ENCODE measurements at places on chromosomes 6 and 20.

DNA sequence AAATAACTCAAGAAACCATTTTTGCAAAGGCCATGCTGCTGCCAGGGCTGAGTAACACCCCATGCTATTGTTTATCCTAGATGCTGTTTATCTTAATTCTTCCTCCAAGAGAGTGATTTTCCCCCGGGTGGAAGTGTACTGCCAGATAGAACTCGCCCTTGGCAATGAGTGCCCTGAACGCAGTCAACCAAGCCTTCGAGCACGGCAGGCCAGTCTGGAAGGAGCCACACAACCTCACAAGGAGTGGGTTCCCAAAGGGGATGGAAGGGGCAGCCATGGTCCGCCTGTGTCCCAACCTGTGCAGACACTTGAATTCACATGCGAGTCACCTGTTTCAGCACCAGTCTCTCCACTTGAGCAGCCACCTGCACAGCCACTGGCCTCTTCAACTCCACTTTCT lies 31.9 kb downstream of the PNPLA1 start:
- no peak for DNase-seq

DNA sequence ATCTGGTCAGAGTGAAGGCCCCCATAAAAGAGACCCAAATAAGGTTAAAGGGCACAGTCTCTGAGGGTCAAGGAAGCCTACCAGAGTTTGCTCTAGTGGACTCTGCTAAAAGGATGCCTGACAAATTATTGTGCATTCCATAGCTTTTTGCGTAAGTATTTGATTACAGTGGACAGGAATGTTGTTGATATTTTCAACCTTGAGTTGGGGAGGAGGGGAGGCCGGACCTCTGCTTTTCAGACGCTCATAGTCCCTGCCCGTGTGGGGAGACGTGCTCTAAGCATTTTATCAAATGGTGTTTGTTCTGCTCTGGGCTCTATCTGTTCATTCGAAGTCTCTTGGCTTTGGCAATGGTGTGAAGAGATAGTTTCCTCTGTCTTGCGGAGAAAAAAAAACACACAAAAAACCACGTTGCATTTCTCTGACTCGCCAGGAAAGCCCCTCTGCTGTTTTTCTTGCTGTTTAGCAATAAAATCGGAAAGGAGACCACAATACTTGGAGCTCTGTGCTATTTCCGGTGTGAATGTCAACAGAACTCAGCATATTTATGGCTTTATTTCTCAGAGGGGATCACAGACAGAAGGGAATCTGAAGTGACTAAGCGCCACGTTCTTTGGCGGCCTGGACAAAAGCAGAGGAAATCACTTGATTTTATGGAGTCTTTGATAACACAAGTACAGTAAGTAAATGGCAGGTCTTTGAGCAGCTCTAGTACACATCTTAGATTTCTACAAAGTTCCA lies 159.8 kb downstream of the ZFP64 start:
- DNase-seq: peak; percentile 53

DNA sequence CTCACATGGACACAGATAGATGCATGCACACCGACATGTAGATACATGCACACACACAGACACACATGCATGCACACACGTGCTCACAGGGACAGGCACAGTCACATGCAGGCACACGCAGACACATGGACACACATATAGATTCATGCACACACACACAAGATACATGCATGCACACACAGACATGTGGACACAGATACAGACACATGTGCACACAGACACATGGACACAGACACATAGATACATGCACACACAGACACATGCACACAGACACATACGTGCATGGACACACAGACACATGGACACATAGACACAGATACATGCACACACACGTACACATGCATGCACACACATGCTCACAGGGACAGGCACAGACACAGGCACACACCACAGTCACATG lies 19.8 kb downstream of the SYNDIG1 start:
- DNase-seq: no peak

DNA sequence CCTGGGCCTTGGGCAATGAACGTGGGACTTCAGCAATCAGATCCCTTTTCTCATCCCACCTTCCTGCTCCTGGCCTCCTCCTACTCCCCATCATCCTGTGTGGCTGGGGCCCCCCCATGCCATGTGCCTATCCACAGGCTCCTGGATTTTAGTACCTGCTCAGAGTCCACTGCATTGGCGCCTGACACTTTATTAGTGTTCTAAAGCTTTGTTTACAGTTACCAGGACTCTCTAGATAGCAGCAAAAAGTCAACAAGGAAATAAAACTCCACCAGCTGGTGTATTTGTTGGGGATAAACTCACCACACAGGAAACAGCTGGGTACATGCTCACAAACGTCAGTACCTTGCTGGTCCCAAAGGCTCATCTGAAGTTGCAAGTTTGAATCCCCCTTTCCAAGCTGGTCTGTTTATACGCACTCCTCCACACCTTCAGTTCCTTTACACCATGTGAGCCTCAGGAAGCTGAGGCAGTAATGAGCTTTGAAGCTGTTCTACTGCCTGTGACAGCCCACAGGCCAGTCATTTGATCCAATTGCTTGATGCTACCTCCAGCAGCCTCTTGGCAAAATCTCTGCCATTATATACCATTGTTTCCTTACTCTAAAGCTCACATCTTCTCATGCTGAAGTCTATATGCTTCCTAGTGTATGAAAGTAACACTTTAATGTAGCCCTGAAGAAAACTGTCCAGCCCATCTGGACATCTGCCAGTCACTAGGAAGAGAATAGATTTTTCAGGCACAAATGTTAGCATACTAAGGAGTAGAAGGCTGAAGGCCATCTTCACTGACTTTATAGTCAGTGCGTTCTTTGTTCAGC lies 76.6 kb downstream of the ANKEF1 start:
- DNase-seq: no peak

- no peak for DNase-seq
These were observed 126.0 kb downstream of the SCML4 start for GRCh38 chr6:107698146-107698545.

- no peak for DNase-seq
These were observed 305.9 kb downstream of the CLIC5 start for GRCh38 chr6:45709781-45710220.

DNA sequence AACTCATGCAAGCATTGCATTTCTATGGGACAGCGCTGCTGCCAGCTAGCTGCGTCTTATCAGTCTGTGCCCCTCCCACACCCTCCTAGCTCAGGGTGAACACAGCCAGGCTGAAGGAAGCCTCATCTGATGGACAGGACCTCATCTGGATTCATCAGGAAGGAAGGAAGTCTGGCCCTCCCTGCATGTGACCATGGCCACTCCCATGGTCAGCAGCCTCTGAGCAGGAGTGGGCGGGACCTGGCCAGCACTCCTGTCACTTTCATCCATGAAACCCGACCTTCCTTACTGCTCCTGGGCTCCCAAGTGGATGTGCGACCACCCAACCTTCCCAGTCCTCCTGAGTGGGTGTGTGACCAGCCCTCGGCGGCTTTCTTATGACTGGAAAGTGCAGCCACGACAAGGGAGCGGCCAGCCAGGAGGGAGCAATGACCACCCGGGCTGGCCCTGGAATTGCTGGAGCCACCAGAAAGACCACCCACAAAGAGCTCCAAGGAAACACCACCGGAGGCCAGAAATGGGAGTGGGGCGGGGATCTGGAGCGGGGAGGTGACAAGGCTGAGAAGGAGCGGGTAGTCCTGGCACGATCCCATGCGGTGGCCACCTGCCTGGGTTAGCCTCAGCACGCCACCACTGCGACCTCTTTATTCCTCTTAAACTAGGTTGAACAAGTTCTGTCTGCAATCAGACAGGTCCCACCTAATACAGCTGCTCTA lies 241.2 kb downstream of the TTLL2 start:
- DNase-seq: peak; percentile 71

GRCh38 chr6:21953831-21954801 lies 342.7 kb downstream of the PRL start:
- DNase-seq: peak; percentile 68

DNA sequence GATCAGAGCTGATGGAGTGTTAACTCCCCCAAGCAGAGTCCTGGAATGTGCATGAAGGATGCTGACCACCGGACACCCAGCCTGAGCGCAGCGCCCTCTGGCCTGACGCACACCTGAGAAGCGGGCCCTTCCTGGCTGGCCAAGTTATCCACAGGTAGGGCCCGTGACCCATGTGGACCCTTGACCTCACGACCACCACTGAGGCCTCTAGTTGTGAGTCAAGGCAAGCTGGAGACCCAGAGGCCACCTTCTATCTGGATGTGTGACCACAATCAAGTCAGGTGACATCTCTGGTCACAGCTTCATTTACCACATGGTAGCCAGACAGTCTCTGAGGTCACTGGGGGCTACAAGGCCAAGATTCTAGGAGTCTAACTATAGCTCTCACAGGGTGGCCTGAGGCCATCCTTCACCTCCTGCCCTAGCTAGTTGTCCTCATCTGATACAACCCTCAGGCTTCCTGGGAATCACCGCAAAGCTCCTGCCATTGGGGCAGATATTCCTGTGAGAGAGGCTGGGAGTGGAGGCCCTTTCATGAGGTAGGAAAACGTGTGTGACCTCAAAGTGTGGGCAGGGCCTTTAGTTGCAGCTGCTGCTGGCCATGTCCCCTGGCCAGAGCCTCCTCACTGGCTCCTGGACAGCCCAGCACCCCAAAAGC lies 53.1 kb downstream of the DSTN start:
- no peak for DNase-seq

GRCh38 chr6:6696867-6697531 lies 108.5 kb downstream of the LY86 start:
- DNase-seq: peak; percentile 61

GRCh38 chr20:9144643-9145042 lies 75.8 kb downstream of the PLCB4 start:
- no peak for DNase-seq

DNA sequence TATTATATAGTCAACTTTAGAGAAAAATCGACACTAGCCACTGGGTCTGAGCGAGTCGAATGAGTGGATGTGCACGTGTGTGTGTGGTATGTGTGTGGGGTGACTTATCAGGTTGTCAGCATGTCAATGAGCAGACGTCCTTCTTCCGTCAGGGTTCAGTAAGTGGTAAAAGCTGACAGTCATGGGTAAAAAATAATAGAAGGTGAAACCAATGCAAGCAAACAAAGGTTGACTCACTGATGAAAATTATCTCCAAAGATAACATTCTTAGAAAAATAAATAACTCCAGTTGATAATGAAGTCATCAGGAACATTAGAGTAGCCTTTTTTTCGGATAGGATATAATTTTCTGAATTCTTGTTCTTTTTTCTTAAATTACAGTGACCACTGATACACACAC lies 243.8 kb upstream of the FOXQ1 start:
- no peak for DNase-seq

DNA sequence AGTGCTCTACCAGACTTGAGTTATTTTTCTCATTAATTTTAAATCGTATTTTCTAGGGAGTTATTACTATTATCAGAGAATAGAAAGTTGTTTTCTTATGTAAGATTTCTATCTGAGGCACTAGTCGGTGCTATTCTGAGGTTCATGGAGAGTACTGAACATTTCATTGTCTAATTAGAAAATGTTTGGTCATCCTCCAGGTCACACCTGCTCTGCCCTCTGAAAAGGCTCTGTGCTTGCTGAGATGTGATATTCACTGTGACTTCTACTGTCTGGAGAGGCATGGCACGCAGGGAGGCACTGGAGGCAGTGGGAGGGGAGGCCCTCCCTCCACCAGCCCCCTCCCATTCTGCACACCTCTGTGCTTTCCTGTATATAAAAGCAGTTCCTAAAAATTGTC lies 3.0 kb downstream of the SYNDIG1 start:
- DNase-seq: no peak

GRCh38 chr20:53331151-53331973 lies 262.3 kb downstream of the ZNF217 start:
- DNase-seq: peak; percentile 17

DNA sequence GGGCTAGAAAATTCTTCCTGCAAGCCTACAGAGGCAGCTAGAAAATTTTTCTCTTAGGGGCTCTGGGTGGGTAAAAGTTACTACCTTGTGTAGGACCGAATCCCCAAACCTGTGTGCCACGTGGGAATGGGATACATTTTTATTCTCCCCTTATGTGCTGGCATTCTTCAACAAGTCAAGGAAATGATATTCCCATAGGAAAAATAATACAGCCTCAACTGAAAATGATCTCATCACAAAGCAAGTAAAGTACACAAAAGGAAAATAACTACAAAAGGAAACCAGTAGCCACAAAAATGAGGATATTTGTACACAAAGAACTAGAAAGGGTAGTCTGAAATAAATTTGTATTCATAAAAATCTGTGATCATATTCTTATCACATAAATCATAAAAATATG lies 298.1 kb downstream of the LAMA2 start:
- DNase-seq: no peak

- DNase-seq: no peak
These were observed 120.0 kb downstream of the SIM1 start for GRCh38 chr6:100344761-100345160.

GRCh38 chr6:131172222-131172621 lies 37.0 kb downstream of the AKAP7 start:
- no peak for DNase-seq

GRCh38 chr20:63536997-63537524 lies at the start of gene PTK6:
Gene PTK6, minus strand, starts transcription at chr20:63537376. Its CDS starts 62 bp downstream, at chr20:63537314.
- no peak for DNase-seq

- DNase-seq: no peak
These were observed 251.3 kb upstream of the PRND start for GRCh38 chr20:4470375-4470774.

DNA sequence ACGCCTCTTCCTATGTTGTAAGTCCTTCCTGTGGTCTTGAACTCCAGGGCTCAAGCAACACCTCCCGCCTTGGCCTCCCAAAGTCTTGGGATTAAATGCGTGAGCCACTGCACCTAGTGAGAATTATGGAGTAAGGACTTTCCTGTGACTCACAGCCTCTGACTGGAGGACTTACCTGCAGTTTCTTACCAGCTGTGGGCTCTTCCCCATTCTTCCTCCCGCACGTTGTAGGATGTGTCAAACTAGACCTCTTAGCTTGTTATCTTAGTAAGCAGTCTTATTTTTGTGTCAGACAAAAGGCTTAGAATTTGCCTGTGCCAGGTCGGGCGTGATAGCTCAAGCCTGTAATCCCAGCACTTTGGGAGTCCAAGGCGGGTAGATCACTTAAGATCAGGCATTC lies 30.9 kb downstream of the BAK1 start:
- no peak for DNase-seq

GRCh38 chr20:17631576-17632319 lies 50.3 kb downstream of the RRBP1 start:
- no peak for DNase-seq

GRCh38 chr6:136550045-136550329 lies 235 bp downstream of the MAP7 start:
- DNase-seq: peak; percentile 78

DNA sequence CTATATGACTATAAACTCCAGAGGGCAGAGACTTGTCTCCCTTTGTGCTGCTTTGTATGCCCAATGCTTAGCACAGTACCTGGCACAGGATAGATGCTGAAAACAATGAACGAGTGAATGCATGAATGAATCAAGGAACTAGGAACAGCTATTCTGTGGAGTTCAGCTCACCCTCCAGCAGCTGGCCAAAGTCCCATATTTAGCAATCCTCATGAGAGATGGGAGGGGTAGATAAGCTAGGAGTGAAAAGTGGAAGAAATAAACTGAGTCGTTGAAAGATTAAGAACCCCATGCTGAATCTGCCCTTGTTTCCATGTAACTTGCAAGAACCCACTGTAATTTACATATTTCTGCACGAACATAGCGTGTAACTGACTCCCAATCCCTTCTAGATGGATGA lies 106.5 kb downstream of the MAFB start:
- no peak for DNase-seq

GRCh38 chr6:10587656-10588406 lies 66.7 kb downstream of the GCNT2 start:
- no peak for DNase-seq

GRCh38 chr20:44203161-44203560 lies 7.4 kb downstream of the OSER1 start:
- DNase-seq: no peak

GRCh38 chr6:163191704-163192537 lies 222.6 kb upstream of the QKI start:
- no peak for DNase-seq

- DNase-seq: no peak
These were observed 95.0 kb upstream of the FAM184A start for GRCh38 chr6:119173249-119174084.
